ENCODE measurements at places on chromosomes 5 and 9.

DNA sequence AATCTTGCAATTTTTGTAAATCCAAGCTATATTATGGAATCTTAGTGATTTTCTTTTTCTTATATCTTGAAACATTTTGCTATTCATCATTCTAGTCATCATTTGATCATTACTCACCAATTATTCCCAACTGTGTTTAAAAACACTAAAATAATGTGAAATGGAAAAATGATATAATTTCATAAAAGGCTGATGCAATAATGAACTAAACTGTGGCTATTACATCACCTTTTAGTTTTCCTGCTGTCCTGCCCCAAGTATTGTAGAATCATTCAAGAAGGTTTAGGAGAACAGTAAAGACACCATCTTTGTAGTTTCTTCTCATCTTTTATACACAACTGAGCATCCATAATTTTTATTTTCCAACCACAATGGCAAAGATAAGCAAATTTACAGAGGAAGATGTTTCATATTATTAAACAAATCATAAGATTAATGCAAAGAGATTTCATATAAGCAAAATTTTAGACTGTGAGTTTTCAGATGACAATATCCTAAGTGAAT is 431.0 kb upstream of the SLC30A5 start:
- DNase-seq = peak; percentile 14

DNA sequence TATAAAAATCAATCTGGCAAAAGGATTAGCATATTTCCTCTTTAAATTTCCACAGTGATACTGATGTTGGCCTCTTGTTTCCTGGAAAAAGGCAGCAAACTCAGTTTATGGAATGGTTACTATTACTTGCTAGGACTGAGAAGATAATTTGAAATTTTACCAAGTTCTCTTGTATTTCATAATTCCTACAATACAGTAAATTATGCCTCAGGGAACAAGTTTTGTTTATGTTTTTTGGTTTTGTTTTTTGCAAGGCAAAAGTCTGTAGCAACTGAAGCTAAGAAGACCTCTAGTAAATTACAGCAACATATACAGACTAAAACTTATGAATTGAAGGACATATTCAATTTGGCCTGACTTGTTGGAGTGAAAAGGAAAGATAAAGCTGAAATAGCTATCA is 30.2 kb upstream of the SLCO6A1 start:
- no peak for DNase-seq

- DNase-seq = no peak
Measured at GRCh38 chr9:127707766-127708165, 978 bp downstream of the CFAP157 start.

GRCh38 chr5:14748180-14748900 is 83.8 kb downstream of the OTULIN start:
- peak; percentile 41 for DNase-seq

DNA sequence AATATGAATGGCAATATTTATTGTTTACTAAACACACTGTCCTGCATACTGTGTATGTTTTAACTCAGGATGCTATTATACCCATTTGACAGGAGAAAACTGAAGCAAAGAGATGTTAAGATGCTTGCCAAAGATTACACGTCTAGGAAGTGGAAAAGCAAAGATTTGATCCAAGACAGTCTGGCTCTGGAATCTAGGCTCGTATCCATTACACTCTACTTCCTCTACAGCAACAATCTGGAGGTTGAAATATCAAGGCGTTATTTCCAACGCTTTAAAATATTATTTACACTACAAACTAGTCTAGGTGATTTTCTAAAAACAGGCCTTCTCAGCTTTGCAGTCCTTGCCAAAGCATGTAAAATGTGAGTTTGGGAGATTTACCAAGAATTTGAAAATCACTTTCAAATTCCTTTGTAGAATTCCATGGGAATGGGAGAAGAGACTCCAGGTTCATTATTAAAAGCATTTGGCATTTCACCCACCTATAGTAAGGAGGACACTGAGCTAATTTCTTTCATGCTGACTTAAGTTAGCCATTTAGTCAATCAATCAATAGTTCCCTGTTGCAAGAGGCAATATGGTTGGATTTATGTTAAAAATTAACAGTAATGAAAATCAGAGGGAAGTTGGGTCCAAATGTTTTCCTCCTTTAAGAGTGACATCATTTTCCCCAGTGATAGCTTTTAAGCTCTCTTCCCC is 356.3 kb upstream of the SMARCA2 start:
- DNase-seq = no peak

GRCh38 chr5:160269017-160269416 is 39.7 kb downstream of the FABP6 start:
- DNase-seq = peak; percentile 32

DNA sequence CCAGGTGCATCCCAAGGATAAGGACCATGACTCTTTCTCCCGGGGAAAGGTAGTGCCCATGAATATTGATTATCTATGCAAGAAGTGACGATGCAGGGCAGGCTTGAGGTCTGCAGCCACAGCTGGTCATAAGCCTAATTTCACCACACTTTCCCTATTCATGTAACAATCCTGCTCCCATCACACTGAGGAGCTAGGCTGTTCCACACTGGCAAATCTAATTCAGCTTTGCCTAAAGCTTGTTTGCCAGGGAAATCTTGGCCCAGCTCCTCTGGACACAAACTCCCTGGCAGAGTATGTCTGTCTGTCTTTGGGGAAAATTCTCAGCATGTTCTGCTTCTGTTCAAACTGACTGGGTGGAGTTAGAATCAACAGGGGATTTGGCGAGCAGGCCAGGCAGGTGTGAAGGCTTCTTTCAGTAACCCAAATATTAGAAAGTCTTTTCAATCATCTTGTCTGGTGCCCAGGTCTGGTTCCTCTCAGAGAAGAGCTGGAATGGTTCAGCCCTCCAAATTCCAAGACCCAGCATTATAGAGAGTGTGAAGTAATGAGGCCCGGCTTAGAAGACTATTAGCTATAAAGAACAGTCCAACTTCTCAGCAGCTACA is 88.5 kb upstream of the SPDL1 start:
- DNase-seq = peak; percentile 25

DNA sequence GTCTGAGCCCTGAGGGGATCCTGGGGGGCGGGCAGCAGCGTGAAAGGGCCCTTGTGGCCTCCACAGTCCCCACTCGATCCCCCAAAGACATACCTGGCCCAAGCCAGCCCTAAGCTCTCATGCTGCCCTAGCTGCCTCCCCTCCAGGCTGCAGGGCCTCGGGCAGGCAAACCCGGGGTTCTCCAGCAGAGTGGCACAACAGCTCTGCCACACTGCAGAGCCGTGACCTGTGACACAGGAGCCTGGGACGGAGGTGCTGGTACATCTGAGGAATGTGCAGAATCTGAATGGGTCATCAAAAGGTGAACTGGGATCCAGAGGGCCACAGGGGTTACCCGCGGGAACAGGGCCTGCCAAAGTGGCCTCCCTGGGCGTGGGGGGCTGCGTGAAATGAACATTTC is 163.2 kb downstream of the DAB2IP start:
- DNase-seq = no peak

GRCh38 chr9:92746567-92747458 is 17.8 kb downstream of the BICD2 start:
- DNase-seq = peak; percentile 44

DNA sequence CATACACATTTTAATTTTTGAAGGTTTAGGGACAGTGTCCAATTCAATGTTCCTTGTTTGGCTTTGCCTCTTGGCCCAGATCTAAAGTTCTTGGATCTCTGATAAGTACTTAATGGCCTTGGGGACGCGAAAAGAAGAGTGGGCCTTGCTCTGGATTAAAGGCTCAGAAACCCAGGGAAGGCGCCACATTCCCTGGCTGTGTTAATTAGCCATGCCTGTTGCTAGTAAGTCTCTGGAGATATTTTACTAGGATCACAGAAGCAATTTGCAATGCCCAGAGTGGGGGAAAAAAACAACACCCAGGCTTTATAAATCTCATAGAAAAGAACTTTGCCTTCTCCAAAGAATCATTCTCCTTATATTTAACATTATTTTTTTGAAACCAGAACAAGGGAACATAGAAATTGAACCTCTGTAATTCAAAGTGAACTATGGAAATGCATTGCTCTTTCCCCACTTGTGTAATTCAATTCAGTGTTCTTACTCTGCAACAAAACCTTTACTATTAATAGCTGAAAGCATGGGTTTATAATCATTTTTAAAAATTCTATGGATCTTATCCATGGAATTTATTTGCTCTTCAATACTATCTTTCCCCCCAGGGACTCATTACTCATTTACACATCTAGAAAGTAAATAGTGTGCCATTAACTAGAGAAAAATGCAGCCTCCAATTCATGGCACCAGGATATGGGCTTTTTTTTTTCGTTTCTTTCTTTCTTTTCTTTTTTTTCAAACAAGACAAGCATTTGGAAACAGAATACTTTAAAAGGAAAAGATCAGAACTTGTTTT is 172.2 kb upstream of the ANKRD55 start:
- peak; percentile 43 for DNase-seq

DNA sequence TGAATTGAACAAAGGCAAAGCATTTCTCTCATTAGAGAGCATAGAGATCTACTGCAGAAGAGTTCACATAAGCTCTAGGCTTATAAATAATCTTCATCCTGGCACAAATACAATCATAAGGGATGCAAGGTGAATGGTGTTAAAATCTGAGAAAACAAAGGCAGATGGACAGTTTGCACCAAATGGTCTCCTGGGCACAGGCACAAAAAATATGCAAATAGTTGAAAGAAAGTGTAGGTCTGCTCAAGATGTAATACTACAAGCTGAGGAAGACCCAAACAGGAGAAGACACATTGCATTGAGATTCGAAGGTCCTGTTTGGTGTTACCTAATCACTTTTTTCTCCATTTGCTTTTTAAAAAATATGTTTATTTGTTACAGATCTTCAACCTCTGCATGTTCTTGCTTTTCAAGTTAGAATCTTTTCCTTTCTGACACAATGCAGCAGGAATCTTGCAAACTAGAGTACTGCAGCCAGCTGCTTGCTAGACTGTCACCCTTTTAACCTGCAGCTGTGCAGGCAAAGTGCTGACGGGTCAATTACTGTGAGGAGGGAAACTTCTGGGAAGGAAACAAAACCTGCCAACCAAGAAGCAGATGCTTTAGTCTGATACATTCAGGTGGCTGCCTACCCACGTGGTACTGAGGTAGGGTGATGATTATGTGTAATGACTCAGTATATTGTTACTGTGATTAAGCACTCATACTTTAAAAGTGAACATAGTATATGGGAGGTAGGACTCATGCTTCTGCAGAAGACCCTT is 1048.6 kb upstream of the SEMA6A start:
- DNase-seq = no peak

DNA sequence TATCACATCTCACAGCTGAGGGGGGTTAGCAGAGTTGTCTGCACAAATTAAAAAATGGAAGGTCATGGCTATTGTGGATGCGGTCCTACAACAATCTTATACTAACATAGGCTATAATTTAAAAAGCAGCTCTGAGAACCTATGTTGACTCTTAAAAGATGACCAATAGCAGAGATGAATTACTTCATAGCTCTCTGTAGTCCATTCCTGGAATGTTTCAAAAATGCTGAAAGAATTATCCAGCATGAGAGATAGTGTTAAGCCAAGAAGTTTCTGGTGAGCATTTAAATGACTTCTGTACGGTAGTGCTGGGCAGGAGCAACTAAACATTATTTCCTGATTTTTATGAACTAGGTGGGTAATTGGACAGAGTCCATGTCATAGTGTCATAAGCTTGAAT is 218.2 kb upstream of the NUDT12 start:
- no peak for DNase-seq

- no peak for DNase-seq
Measured at GRCh38 chr9:77472646-77473045, 175.5 kb downstream of the GNA14 start.

DNA sequence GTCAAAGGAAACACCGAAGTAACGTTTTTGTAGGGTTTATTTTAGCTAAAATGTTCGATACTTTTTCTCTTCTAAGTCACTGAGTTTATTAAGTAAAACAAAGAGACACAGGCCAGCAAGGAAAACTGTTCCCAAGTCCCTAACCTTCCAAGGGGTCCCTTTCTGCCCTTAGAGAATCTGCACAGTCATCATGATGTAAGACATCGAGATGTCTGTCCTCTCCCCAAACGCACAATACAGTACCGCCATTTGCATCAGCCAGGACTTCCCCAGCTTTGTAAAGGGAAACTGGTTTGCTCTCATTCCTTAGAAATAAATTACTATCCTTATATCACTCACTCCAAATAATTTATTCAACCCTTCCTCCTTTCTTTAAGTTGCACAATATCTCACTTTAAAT is 89.3 kb downstream of the MARCHF11 start:
- DNase-seq = no peak

- DNase-seq = no peak
Measured at GRCh38 chr5:109962882-109963603, 273.3 kb downstream of the MAN2A1 start.

DNA sequence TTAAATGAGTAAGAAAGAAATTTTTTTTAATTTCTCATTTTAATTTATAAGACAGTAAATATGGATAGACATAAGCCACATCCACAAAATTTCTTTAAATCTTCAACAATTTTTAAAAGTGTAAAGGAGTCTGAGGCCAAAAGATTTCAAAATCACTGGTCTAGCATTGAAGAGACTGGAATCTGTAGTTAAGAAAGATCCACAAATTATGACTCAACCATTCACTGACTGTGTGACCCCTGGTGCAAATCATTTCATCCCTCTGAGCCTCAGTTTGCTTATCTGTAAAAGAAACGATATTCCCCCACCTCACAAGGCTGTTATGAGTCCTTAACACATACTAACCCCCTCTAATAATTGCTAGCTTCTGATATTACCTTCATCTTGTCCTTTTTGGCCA is 98.5 kb downstream of the EBF1 start:
- peak; percentile 72 for DNase-seq

DNA sequence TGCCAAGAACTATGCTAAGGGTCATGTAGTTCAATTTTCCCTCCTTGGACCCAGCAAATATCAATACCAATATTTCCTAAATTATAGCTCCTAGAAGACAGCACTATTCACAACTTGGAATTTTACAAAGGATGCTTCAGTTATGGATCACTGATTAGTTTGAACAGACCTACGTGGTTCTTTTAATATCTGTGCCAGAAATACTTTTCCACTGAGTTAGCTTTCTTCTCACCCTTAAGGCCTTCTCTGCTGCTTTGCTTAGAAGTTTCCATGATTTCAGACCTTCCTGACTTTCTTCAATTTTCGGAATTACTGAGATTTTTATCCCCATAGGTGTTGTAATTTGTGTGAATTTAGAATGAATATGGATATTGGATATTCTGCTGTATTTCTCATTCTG is 380.4 kb downstream of the PSAT1 start:
- no peak for DNase-seq

- DNase-seq = no peak
Measured at GRCh38 chr9:80871596-80871995, 817.8 kb downstream of the TLE1 start.

DNA sequence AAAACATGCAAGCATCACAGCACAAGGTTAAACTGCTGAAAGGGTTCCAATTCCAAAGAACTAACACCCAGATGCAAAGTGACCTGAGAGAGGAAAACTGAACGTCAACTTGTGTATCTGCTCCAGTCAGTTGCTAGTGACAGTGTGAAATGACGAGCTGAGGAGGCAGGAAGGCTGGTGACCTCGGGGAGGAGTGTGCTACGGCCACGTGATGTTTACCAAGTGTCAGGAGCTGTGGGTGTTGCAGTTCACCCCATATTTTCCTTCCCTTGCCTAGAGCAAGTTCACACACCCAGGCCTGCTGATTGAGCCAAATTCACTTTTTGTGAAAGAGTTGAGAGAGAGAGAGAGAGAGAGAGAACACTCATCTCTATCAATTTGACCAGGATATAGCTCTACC is 231.6 kb upstream of the ANKH start:
- no peak for DNase-seq

Data from fibroblast of the aortic adventitia (primary cell).